ENCODE measurements at places on chromosomes 16 and 17. TPM values are rescaled to one million over a fixed set of nuclear protein-coding genes. Genes with fewer than 3 reads are reported as not detected.

Gene NGFR
- total RNA-seq: 0.17 TPM

Gene OR3A3
- not detected for total RNA-seq

Gene YBX2
- total RNA-seq: 0.63 TPM

Gene KRT32
- total RNA-seq: not detected

Gene MLST8
- 38.3 TPM for total RNA-seq

Gene VAT1L
- total RNA-seq: not detected

Gene TRAPPC2L
- 50.0 TPM for total RNA-seq

Gene SLC22A31
- 4.1 TPM for total RNA-seq

Gene SLC16A11
- total RNA-seq: 0.15 TPM

Gene WNT9B
- not detected for total RNA-seq

Gene HSPB9
- not detected for total RNA-seq

Gene MYOCD
- total RNA-seq: not detected

Gene SMIM22
- total RNA-seq: not detected

Gene CDT1
- total RNA-seq: 78.9 TPM

Gene OTOP2
- not detected for total RNA-seq

Gene RTN4RL1
- 1.6 TPM for total RNA-seq

Gene KRT20
- not detected for total RNA-seq

Gene MFSD11
- total RNA-seq: 24.6 TPM

Gene MMP25
- 93.9 TPM for total RNA-seq

Gene CD300LG
- total RNA-seq: not detected

Data from T-helper 1 cell treated with Interleukin-12 subunit alpha and Interleukin-12 subunit beta and Interleukin-4 antibody, amounts not matched to agents 30 ng/mL and 1 ng/mL, for 36 hours (primary cell).